ENCODE measurements at places on chromosomes 16 and 17.

GRCh38 chr16:50334106-50334975, 34.4 kb downstream of the BRD7 start:
- DNase-seq, result no peak

- no peak for DNase-seq
Observed at GRCh38 chr17:12842936-12843335, 53.6 kb downstream of the ARHGAP44 start.

DNA sequence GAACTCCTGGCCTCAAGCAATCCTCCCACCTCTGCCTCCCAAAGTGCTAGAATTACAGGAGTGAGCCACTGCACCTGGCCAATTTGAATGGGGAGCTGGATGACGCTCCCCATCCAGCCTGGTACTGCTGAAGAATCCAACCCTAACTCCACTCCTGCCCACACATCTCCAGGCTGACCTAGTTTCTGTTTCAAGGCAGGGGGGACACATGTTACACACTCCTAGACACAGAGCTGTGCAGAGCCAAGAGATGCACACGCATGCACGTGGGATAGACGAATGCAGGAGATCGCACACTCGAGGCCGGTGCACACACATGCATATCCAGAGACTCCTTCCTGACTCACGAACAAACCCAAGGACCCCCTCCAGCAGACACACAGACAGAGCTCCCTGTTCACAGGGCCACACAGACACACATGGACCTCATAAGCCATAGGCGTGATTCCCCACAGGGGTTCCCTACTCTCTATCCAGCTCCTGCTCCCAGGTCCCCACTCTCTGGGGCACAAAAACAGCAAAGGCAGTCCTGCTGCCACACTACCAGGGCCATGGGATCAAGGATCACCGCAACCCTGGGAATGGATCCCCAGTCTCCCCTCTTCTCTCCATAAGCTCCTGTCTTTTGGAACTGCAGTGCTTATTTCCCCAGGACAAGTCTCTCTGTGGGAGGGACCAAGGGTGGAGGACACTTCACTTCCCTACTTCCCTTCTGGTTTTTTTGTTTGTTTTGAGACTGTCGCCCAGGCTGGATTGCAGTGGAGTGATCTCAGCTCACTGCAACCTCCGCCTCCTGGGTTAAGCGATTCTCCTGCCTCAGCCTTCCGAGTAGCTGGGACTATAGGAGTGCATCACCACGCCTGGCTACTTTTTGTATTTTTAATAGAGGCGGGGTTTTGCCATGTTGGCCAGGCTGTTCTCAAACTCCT, 14.4 kb downstream of the EPOP start:
- no peak for DNase-seq

DNA sequence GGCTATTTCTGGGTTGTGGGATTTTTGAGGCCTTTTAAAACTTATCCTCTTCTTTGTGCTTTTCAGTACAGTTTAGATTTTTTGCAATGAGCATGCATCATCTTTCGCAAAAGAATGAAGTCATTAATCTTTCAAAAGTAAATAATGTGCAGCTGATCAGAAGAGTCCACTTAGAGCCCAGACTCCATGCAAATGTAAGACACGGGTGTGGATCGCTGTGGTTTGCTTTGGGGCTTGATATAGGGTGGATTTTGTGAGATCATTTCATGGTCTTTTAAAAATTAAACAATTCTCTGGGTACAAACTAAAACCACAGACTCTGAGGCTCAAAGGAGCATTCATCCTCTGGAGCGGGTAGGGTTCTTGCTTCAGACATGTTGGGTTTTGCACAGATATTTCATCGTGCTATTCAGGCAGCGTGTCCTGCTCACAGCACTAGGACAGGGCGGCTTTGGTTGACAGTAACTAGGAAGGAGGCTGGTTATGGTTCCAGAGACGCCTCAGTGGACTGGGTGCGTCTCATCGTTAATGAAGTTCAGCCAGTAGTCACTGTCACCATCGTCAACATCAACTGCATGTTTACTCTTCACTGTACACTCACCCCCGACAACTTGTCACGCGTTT, 129.4 kb upstream of the PLCG2 start:
- DNase-seq, result no peak

- DNase-seq, result no peak
Observed at GRCh38 chr17:74146196-74146595, 57.3 kb upstream of the RPL38 start.

DNA sequence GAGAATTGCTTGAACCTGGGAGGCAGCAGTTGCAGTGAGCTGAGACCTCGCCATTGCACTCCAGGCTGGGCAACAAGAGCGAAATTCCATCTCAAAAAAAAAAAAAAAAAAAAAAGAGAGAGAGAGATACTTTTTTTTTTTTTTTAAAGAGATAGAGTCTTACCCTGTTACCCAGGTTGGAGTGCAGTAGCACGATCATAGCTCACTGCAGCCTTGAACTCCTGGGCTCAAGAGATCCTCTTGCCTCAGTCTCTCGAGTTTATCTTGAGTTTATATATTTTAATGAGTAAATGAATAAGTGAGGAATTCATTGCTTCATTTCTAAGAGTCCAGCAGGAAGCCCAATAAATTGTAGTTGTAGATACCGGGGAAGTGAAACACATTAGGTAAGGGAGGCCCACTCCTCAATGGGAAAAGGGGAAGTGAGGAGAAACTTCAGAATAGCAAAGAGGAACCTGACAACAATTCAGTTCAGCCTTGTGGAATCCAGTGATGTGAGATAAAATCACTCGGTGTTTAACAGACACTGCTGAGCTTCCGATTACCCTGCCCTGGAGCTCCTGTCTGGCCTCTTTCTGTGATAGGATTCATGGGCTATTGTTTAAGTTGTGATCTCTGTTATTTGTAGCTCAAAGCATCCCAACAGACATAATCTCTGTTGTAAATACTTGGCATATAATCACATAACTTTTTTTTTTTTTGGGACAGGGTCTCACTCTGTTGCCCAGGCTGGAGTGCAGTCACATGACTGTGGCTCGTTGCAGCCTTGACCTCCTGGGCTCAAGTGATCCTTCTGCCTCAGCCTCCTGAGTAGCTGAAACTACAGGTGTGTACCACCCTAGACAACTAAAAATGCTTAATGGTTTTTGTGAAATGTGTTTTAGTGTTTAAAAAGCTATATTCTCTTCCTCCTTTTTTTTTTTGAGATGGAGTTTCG, 15.8 kb upstream of the ITGAM start:
- no peak for DNase-seq

DNA sequence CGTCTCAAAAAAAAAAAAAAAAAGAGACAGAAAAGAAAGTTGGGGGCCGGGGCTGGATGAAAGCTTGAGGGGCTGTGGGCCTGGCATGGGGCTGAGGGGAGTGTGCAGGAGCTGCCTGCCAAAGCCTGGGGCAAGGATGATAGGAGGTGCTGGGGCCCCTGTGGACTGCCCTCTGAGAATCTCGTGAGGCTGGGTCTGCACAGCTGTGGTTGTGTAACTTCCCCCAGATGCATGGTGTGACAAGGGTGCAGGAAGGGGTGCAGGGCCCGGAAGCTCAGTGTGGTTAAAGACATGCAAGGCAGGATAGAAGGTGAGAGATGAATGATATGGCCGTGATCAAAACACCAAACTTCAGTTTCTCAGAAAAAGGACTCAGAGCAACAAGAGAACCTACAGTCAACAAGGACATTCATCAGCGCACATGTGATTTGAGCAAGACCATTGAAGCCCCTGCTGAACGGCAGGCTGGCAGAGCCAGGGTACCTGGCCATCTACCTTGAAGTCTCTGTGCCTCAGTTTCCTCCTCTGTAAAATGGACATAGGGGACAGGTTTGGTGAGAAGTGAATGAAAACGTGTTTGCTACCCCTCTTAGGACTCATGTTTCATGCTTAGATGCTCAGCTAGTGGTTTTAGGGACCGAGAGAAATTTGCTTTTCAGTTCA, 9.6 kb downstream of the IL32 start:
- no peak for DNase-seq

DNA sequence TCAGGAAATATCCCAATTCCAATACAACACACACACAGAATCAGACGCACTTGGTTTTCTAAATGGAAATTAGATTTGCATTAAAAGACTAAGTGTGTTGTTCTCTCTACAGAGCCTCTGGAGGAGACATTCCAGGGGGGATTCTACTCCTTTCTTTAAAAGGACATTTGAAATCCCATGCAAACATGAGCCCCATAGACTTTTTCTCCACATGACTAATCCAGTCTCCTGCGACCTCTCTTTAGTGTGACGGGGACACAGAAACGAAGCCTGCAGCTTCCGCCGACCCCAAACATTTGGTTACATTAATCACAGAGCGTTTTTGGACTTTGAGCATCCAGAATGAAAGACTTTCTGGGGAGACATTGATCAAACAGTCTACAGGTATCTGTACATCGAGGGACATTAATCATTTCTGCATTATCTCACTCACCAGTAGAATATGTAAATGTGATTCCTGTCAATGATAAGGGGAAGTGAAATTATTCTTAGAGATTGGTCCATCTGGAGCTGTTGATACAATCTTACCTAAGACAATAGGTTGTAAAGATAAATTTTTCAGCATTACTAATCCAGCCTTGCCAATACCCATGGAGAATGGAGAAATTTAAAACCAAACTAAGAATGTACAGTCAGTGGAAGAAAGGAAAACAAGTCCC, 103.4 kb upstream of the IRX3 start:
- no peak for DNase-seq

- DNase-seq, result no peak
Observed at GRCh38 chr17:7114875-7115614, 423 bp upstream of the ASGR2 start.

DNA sequence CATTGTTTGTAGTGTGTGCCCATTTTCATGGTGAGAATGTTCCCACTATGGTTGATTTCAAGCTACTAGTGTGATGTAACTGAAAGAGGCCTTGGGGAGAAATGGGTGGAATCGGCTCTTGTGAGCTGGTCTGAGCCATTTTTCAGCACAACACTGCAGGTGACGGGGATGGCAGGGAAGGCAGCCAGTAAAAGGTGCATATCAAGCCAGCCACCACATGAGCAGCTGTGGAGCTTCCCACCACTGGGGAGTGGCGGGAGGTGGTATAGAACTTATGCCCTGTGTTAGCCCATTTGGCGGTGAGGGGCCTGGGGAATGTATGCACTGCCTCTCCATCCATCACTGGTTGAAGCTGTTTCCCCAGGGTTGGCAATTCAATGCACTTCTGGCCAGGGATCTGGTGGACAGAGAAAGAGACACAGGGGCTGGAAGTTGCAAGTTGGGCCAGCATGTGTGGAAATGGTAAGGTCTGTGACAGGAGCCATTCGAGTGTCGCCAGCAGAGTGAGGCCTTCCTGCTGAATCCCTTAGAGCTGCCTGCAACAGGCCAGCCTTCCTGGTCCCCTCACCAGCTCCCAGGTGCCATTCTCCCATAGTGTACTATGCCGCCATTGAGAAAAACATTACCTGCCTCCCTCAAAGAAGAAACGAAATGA, 31.7 kb upstream of the BRD7 start:
- no peak for DNase-seq

GRCh38 chr16:28317040-28317880, 24.9 kb downstream of the SBK1 start:
- no peak for DNase-seq

DNA sequence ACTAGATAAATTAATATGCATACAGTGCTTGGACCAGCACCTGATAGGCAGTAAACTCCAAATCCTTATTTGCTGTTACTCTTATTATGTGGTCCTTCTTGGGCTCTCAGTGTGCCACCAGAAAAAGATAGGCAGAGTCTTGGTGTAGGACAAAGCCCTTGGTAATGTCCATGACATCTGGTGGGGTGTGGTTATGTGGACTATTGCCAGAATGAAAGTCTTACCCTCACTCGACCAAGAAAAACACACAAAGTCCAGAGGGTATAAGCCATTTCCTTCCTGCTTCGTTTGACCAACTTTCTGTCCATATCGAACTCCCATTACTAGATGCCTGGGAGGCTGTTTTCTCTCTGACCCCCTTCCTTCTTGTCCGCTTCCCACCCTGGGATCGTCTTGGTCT, 140.9 kb downstream of the UTP18 start:
- DNase-seq, result no peak

DNA sequence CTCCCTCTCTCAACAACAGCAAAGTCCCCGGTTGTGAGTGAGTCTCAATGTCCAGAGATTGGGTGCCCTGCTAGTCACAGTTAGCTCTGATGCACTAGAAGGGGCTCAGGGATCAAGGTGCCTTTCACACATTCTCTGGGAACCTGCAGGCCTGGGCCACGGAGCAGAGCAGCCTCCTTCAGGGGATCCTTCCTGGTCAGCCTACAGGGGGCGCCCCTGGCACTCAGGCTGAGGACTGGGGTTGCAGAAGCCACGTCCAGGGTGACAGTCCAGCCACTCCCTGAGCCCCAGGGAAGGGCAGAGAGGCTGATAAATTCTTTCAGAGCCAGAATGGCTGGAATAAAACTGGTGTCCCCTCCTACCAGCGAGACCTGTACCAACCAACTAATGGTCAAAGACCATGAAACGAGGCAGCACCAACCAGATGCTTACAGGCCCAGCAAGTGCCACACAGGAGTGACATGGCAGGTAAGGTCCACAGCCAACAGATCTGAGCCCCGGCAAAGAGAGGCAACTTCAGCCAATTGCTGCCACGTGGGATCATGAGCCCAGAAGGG, 43.5 kb downstream of the ST3GAL2 start:
- DNase-seq, result no peak

DNA sequence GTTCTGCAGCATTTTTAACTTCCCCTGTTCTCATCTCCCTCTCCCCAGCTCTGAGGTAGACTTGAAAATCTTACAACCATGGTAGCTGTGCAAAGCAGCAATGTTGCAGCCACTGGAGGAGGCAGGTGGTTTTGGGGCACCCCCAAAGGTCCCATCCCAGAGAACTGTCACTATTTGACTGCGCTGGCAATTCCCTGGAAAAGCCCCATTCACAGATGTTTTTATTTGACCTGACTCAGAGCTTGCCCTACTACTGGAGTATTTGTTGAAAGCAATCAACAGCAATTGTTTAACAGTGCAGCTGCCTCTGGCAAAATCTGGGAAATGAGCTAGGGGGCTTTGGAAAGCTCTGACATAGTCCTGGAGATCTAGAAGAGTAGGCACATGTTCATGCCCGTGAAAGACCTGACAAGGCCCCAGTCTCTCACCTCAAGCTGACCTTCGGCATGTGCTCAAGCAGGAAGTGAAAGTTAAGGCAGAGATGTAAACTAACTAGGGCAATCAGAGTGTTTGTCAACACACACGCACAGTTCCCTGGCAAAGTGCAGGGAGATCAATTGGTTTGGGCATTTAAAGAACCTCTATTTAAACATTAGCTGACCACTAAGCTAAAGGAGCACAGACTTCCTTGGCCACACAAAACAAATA, 19.7 kb upstream of the PIK3R5 start:
- DNase-seq, result no peak

GRCh38 chr16:1133810-1134520, 18.9 kb upstream of the CACNA1H start:
- no peak for DNase-seq

GRCh38 chr16:67259705-67260104, 10.9 kb downstream of the SLC9A5 start:
- no peak for DNase-seq

- DNase-seq, result no peak
Observed at GRCh38 chr17:79715943-79716797, 14.6 kb upstream of the ENPP7 start.

GRCh38 chr17:27283060-27283459, 10.9 kb upstream of the WSB1 start:
- no peak for DNase-seq
